ENCODE measurements at places on chromosomes 12 and 14. TPM values are rescaled to one million over a fixed set of nuclear protein-coding genes. Genes with fewer than 3 reads are reported as not detected.

METAP2 gene
- 59.1 TPM for total RNA-seq

DNA sequence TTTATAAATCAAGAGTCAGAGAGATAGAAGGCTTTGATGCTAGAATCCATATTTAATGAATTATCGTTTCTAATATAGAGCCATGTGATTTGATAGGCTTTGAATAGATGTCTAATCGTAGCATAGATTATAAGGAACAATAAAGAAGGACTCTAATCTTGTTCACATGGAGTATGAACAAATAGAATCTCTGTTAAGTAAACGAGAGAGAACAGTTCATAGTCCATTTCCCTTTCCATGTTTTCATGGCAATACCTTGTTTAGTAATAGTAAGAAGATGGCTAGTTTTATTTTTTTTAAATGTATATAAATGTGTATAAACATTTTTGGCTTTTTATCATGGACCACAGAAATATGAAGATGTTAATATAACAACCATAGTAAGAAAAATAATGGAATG is 32.3 kb upstream of the RAD51AP1 start:
- H3K27ac ChIP-seq: no peak overlapping the region
- peaks cover 8% of the 10 kb centered on the region for H3K4me1 ChIP-seq
- H3K36me3 ChIP-seq: peaks cover 12% of the 10 kb centered on the region
- no peak overlapping the region for H3K4me3 ChIP-seq
- no peaks in the 10 kb centered on the region for H3K27me3 ChIP-seq
- DNase-seq: no peak

CMKLR1 gene
- total RNA-seq: not detected

DNA sequence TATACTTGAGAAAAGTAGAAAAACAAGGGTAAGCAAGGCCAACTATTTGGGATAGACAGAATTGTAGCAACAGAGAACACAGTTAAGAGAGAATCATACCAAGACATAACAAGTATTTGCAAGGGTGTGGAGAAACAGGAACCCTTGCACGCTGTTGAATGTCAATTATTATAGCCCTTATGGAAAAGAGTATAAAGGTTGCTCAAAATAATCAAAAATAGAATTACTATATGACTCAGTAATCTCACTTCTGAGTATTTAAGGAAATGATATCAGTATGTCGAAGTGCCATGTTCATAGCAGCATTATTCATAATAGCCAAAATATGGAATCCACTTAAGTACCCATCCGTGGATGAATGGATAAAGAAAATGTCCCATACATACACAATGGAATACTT is 193.3 kb downstream of the PHLDA1 start:
- H3K4me1 ChIP-seq: no peaks in the 10 kb centered on the region
- H3K27me3 ChIP-seq: no peaks in the 10 kb centered on the region
- H3K4me3 ChIP-seq: no peak overlapping the region
- DNase-seq: no peak
- no peaks in the 10 kb centered on the region for H3K36me3 ChIP-seq
